Activated naive CD4-positive, alpha-beta T cell treated with Interleukin-2 at 50 U/mL for 16 hours (primary cell): ENCODE measurements at places on chromosomes 4 and X.

GRCh38 chrX:18146954-18147353 is 73.7 kb downstream of the BEND2 start:
- DNase-seq, result no peak

- DNase-seq, result no peak
Measured at GRCh38 chr4:183287309-183287659, 32.8 kb downstream of the CLDN22 start.

GRCh38 chr4:7398104-7398423 is 36.7 kb downstream of the PSAPL1 start:
- DNase-seq, result no peak

DNA sequence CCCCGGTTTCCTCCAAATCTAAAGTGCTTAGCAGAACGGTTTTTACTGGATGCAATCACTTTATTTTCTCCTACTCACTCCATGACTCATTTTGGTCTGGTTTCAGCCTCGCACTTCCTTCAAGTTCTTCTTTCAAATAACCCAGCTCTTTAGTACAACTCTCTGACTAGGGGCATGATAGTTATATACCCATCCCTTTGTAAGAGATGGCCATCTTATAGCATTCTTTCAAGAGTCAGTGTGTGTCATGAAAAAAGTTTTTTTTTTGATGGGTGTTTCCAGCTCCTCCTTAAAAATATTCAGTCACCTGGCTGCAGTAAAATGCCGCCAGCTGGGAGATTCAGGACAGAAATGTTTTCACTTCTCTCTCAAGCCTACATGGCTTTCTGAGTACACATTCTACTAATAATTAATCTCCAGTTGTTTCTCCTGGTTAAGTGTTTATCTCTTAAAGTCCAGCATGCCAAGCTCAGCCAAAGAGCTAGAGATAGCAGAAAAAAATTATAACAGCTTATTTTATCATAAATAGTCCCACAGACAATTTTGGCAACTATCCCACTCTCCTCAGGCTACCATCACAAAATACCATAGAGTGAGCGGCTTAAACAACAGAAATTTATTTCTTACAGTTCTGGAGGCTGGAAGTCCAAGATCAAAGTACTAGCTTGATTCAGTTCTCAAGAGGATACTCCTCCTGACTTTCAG is 139.3 kb downstream of the GASK1B start:
- DNase-seq, result no peak

- DNase-seq, result peak; percentile 16
Measured at GRCh38 chrX:118254611-118255010, 91.3 kb upstream of the WDR44 start.

DNA sequence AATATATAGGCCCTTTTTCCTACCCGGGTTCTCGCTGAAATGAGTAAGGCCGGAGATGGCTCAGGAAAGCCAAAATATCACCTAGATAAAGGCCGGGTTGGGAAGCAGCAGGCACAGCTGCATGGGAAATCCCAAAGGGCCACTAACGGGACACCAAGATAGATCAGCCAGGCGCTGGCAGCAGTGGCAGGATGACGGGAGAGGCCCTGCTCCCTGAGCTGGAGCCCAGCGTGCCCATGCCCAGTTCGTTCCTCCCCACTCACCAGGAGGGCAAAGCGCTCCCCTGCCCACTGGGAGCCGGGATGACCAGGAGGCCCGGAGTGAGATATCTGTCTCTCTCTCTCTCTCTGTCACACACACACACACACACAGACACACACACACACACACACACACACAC is 109.8 kb downstream of the DCTD start:
- DNase-seq, result no peak

DNA sequence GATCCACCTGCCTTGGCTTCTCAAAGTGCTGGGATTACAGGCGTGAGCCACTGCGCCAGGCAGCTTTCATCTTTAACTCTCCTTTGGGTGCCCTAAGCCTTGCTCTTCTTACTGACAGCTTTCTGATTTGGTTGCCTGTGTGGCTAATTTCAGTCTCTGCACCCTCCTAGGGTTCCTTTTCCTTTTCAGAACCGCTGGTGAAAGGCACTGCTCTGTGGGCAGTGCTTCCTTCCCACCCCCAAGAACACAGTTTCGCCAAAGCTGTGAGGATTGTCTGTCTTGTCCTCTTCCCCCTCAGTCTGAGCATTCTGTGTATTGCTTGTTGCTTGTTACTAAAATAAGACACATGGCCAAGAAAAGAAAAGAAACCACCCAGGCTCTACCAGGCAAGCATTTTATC is 101.4 kb upstream of the FRMPD3 start:
- DNase-seq, result no peak

DNA sequence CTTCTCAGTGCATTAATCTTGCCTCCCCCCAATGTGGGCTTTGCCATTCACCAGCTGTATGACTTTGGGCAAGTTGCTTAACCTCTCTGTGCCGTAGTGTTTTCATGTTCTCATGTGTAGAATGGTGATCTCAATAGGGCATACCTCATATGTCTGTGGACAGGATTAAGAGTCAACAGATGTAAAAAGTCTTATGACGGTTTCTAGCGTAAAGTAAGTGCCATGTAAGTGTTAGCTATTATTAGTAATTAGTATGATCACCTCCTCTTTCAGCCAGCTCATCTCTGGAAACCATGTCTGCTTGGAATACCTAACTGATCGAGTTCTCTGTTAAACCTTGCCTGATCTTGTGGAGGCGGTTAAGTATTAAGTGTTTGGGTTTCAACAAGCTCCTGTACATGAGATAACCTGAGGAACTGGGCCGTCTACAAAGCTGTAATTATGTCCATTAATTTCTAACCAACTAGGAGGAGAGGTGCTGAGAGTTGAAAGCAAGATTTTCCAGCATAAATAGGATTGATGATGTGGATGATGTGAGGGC is 66.3 kb downstream of the TSC22D3 start:
- no peak for DNase-seq

DNA sequence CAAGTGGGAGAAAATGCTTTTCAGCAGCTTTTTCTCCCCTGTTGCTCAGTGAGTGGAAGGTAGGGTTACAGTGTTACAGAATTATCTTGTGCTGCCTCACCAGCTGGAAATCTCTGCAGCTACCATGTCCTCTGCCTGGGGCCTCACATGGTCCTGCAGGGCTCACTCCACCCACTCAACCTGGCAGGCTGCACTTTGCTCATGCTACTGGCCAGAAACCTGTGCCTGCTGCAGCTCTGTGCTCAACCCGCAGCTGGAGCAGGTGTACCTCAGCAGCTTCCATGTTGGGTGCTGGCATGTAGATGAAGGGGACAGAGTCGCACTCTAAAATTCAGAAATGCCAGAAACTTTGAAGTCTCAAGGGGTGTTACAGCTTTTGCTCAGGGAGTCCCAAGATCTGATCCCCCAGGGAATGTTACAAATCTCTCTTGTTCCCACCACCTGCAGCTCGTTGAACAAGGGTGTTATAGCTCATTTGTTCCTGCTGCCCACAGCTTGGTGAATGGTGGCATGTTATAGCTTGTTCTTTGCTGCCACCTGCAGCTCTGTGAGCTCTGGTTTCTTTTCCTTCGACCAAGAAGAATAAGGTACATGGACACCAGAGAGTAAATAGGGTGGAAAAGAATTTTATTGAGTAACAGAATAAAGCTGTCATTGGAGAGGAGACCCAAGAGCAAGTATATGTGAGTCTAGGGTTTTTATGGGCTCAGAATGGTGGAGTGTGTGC is 845.8 kb downstream of the TECRL start:
- DNase-seq, result no peak

DNA sequence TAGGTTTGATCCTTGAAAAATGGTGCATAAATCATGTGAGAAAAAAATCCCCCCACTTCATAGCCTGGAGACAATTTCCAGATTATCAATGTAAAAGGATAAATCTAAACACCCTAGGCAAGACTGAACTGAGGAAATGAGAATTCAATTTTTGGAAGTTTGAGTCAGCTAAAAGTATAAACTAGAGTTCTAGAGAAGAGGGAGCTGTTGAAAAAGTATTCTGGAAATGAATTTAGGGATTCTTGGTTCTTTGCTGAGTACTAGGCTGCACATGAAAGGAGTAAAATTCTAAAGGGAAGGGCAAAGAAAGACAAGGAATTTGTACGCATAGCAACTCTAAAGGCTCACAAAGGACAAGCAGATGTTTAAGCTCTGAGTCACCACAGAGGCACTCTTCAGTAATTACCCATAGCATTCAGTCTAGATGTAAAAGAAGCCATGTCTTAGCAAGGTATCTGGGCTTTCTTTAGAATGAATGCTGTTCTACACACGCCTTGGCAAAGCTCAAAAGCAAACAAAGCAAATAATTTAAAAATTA is 896.5 kb downstream of the PDHA2 start:
- no peak for DNase-seq

DNA sequence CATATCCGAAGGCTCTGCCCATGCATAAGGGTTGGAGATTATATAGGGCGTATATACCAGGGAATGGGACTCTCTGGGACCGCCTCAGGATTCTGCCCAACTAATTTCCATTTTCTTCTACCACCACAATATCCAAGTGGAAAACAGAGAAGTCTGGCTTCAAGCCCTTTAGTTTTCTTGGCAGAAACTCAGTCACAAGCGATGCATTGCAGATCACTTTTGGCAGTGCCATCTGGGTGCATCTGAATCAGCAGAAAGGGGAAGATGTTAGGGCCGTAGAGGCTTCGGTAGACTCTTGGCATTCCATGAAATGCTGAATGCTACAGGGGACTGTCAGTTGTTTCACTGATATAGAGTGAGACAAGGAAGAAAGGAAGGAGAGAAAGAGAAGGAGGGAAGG is 94.1 kb upstream of the FAM9B start:
- no peak for DNase-seq

DNA sequence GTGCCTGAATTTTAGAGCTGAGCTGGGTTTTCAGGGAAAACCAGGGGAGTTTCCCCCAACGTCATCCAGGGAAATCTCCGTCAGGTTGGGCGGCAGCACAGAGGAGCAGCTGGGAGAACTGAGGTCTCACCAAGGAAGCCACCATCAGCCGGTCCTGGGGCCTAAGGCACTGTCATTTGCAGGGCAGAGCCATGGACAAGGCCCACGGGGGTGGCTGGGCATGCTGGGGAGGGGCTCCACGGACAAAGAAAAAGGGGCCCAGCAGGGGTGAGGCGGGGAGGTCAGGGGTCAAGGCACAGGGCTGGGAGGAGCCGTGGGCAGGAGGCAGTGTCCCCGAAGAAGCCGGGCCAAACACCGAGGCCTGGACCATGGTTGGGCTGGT is 109.8 kb downstream of the HMX1 start:
- no peak for DNase-seq

DNA sequence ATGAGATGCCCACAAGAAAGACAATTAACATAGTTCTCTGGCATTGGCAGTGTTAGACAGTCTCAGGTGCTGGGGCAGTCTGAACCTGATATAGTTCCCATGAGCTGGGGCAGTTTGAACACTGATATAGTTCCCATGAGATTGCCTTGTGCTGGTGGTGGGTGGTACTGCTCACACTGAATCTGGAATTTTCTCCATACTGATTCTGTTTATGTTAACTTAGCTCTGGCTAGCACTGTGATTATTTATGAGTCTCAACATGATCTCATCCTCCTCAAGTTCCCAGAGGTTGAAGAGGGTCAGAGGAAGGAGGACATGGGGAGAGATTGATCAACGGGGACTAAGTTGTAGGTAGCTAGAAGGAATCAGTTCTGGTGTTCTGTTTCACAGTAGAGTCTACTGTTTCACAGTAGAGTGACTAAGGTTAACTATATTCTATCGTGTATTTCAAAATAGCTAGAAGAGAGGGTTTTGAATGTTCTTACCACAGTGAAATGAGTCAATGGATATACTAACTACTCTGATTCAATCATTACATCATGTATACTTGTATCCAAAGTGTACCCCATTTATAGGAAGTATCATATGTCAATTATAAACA is 379.9 kb downstream of the ADAM29 start:
- DNase-seq, result no peak

DNA sequence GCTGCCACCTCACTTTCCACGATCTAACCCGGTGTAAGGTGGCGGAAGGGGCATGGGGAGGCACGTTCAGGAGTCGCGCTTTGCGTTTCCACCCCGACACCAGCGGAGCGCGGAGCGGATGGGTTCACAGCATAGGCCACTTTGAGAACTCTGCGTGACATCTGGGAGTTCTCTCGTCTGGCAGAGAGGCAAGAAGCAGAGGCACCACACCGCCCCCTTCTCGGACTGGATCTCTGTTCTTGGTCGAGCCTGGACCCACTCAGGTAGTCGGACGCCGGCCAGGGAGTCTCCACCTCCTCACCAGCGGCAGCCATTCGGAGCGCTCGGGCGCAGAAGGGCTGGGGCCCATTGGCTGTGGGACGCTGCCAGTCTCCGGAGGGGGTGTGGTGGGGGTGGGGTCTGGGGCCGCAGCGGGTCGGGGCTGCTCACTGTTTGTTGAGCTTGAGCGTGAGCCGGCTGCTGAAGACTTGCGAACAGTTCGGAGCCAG is at the start of gene DACH2:
Gene DACH2 (plus strand): TSS at position 428 of the 488 bp plus-strand sequence.
- peak; percentile 25 for DNase-seq

- no peak for DNase-seq
Measured at GRCh38 chr4:154503598-154503997, 12.0 kb upstream of the DCHS2 start.

DNA sequence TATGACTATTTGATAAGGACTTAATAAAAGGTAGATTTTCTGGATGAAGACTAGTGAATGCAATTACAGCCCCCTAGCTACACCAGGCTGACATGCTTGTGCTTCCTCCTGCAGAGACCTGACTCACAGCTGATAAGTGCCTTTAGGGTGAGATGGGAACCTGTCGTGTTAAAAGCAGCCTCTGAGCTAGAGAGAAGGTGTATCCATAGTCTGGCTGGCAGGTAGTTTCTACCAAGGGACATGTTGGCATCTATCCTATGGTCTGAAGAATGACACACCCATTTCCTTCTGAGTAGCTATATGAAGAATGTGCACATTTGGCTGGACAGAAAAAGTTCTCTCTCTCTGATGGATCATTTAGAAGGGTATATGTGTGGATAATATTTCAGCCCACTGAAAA is 64.1 kb downstream of the PARM1 start:
- DNase-seq, result no peak

DNA sequence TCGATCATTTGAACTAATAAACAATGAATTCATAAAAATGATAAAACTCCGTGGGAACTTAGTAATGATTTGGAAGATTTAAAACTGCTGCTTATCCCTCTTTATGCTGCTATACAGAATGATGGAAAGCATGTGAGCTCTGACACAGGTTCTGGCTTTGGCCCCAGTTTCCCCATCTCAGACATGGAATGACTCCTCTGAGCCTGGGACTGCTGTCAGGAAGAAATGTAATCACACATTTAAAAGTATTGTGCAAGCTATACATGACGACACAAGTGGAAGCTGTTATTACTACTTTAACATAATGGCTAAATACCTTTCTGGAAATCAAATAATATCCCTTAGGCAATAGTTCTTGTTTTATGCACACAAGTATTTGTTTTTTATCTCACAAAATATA is 161.7 kb downstream of the DCHS2 start:
- DNase-seq, result no peak

GRCh38 chrX:63739885-63740284 is 45.1 kb downstream of the ARHGEF9 start:
- no peak for DNase-seq

DNA sequence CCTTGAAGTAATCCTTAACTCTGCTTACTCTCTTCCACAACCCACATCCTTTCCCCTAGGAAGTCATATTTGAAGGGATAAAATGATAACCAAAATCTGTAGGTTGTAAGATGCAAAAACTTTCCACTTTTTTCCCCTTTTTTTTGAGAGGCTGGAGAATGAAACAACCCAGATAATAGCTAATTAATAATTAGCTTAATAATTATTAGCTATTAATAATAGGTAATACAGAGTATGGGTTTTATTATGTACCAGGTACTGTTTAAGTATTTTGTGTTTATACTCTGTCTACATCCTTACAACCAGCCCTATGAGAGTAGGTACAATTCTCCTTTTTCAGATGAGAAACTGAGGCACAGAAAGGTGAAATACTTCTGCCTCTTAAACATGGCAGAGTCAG is 9.4 kb downstream of the GPR119 start:
- no peak for DNase-seq

GRCh38 chr4:140654495-140654814 is 85.7 kb upstream of the UCP1 start:
- no peak for DNase-seq
